ENCODE measurements at places on chromosomes 16 and 17. TPM values are rescaled to one million over a fixed set of nuclear protein-coding genes. Genes with fewer than 3 reads are reported as not detected.

The DRC7 gene
- total RNA-seq = 0.16 TPM

The HS3ST3B1 gene
- 0.49 TPM for total RNA-seq

The CCDC57 gene
- 20.0 TPM for total RNA-seq

The CCL3 gene
- not detected for total RNA-seq

The EFNB3 gene
- total RNA-seq = 1.6 TPM

The APOH gene
- total RNA-seq = 5.4 TPM

All from A549 treated with DMSO at 1 μM for 4 hours (cell line).